ENCODE measurements at places on chromosomes 5 and 9.

GRCh38 chr9:114037249-114037648 is 40.9 kb downstream of the AMBP start:
- DNase-seq = no peak

GRCh38 chr9:108048406-108049025 is 558.9 kb upstream of the KLF4 start:
- DNase-seq = no peak

DNA sequence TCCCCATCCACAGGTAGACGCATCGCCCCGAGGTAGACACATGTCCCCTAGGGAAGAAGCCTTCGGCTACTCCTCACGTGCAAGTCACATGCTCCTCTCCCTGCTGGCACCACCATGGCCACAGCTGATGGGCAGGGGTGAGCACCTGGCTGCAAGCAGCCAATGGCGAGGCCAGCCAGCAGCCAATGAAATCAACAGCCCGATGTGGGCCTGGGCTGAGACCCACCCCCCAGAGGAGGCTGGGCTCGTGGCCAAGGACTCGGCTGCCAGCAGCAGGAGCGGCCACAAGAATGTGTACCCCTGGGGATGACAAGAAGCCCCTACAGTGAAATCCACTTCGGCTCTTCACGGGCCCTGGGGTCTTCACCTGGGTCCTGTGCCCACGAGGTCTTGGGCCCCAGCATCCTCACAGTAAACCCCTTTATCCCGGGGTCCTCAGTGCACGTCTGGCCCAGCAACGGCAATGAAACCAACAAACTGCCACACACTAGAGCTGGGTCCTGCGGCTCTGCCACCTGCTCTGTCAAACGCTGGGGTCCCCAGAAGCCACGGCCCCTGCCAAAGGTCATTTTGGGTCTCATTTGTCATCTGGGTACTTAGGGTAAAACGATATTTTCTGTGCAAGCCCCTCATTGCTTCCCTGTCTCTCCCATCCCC is 22.1 kb upstream of the PTGES start:
- peak; percentile 20 for DNase-seq

DNA sequence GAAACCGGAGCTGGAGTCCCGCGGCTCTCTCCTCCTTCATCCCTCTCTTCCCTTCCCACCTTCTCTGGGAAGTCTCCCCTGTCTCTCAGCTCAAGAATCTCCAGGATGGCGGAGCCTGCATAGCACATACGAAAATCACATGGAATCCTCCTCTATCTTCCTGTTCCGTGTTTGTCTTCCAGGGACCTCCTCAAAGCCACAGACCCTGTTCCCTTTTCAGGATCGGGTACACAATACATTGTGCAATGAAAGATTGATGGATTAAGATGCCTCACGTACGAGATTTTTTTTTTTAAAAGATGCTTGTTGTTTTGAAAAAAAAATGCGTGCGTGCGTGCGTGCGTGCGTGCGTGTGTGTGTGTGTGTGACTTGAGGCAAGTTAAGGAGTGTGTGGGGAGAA is 46.6 kb upstream of the OLFM1 start:
- DNase-seq = no peak

DNA sequence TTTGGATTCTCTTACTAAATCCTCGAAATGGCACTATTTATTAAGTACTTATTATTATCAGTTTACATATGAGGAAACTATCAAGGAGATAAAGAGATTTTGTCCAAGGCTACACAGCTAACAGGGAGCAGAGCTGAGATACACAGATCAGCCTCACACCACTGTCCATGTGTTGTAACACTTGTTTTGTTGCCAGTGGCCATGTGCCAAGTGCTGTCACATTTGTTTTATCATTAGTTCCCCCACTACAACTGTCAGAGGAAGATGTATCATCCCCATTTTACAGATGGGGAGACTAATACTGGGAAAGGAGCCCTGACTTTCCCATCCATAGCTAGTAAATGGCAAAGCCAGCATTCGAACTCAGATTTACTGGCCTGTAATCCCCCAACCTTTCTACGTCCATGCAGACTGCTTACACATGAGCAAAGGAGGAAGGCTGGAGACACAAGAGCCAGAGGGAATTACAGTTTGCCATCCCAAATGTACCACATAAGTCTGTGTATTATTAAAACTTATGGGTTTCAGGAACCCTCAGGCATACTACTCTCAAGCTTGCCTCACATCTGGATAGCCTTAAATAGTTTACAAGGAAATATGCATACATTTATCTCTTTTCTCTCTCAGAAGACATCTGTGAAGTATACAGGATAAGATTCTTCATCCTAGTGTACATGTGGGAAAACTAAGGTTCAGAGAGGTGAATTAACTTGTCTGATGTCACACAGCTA is 25.1 kb downstream of the PAPPA start:
- DNase-seq = no peak

DNA sequence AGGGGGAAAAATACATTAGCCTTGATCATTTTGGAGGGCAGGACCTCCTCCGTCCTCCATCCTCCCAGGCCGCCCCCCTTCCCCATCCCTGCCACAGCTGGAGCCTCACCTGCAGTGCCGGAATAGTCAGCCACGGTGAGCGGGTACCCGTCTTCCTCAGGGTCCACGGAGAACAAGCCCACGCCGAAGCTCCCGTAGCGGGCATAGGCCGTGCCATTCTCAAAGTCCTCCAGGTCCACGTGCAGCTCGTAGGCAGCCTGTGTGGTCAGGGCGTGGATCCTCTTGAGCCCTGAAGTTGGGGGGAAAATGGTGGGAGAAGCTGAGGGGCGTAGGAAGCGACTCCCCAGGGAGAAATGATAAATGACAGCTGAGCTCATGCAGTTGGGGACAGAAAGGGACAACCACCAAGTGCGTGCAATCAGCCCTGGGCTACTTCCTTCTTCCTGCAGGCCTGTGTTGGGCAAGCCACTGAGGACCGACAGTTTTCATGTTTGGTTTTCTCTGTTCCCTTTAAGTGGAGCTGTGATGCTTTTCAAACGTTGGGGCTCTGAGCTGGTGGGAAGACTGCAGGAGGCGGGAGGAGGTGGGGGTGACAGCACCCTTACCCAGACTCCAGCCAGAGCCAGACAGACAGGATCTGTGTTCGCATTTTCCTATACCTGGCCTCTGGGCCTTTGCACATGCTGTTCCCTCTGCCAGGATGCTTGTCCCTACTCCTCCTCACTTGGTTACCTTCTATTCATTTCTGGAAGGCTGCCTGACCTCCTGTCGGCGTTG is 8.7 kb upstream of the QRFP start:
- DNase-seq = no peak

DNA sequence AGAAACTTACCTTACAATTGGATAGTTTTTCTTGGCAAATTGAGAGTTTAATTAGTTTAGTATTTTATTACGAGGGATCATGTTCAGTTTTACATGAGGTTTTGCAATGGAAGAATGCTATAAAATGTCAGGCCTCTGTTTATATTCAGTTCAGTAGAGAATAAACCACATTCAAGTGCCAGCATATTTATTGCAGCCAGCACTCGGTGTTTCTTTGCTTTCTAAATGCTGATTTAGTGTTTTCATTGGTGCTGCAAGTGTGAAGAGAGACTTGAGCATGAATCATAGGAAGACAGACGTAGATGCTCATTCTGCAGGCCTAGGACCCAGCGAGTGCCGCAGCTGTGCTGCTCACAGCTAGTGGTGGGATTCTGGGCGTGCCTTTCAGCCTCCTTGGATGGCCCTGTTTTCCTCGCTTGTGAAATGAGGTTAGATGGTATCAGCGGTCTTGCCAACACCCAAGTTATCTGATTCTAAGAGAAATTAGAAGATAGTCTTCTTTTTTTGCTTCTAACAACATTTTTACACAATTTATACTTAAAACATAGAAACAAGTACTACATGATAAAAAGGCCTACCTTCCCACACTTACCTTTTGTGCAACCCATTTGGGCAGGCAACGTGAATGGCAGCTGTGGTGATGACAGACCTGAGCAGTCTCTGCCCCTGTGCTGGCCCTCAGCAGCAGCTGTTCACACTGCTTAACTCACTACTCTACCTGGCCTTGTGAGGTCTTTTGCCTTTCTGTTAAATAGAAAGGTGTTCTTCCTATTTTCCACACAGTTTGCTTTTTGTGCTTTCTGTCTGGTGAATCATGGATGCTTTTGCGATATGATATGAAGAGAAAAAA is 26.8 kb upstream of the TNFAIP8 start:
- peak; percentile 9 for DNase-seq

Data from DMS79 (cell line).